ENCODE measurements at places on chromosomes 1 and 21. TPM values are rescaled to one million over a fixed set of nuclear protein-coding genes. Genes with fewer than 3 reads are reported as not detected.

DNA sequence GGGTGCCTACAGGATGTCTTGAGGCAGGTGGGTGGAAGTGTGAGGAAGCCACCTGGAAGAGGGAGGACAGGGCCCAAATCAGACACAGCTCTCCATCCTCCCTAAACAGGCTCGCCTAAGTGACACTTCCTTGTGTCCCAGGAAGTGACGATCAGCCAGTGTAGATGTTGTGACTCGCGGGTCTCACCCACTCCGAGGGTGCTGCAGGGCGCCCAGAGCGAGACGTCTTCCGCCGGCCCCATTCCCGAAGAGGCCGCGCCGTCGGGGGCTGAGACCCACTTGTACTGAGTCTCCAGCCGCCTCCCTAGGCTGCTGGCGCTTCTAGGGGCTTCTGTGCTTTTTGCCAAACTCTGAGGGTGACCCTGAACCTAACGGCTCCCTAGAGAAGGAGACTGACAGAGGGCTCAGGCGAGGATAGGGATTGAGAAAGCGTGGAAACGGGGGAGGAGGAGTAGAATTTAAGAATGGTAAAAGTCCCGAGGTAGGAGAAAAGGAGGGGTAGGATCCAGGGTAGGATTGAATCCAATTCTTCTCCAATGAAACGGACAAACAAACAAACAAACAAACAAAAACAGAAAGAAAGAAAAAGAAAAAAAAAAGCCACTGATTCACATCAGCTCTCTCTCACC is 543 bp upstream of the MARK1 start:
- DNase-seq, result no peak

- no peak for DNase-seq
Observed at GRCh38 chr1:112264010-112264409, 132.0 kb upstream of the CTTNBP2NL start.

DNA sequence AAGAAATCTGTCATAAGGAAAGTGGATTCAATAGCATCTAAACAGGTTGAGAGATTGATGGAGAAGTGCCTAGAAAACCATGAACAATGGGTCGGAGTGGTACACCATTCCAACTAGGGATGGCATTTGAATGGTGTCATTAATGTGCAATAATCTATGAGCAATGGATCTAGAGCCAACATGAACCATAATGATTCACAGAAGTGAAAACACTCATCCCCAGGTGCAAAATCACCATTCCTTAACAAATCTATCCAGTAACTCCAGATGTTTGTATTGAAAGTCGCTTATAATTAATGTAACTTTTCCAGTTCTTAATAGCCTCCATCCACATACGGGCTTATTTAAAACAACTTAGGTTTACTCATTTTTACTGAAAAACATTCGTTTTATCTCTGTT is 201.3 kb upstream of the ADGRL4 start:
- DNase-seq, result no peak

DNA sequence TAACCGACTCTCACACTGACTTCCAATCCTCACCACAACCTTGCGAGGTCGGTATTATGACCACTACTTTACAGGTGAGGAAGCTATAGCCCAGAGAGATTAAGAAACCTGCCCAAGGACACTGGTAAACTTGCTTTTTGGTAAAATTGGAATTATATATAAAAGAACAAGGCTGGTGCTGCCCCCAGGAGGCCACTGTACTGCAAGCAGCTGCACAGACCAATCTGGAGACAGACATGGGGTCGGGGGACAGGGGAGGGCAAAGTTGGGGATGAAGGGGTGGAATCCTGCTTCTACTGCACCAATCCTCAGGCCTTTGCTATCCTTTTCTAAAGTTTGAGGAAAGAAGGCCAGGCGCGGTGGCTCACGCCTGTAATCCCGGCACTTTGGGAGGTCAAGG is 280.8 kb downstream of the SPATA17 start:
- peak; percentile 31 for DNase-seq

GRCh38 chr1:168121401-168122011 is 15.2 kb downstream of the GPR161 start:
- peak; percentile 86 for DNase-seq

DNA sequence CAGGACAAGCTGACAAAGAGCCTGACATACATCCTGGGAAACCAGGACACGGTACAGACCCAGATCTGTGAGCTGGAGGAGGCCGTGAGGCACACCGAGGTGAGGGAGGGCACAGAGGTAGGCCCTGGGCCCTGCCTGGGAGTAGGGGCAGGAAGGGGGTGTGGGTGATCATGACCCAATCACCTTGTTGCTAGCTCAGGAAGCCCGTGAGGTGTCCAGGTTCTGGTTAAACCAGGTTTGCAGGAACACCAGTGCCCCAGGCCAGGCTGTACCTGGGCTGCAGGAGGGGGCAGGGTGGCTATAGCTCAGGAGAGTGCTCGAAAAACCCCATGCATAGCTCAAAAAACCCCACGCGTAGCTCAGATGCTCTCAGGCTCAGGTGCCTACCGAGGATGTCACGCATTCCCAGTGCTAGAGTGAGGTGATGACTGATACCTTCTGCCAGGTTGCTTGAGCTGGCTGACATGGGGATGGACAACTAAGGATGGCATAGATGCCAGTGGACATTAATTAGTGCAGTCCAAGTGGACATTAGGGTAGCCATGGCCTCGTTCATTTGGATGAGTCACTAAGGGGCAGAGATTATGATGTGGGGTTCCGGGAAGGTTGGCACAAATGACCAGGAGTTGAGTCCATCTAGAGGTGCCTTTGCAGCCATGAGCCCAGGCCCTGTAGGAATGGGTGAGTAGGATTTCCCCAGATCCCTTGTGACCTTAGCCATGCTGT is 3.7 kb downstream of the TRIM46 start:
- DNase-seq, result no peak

GRCh38 chr21:9008636-9009035 is 1512.7 kb upstream of the TPTE start:
- no peak for DNase-seq

DNA sequence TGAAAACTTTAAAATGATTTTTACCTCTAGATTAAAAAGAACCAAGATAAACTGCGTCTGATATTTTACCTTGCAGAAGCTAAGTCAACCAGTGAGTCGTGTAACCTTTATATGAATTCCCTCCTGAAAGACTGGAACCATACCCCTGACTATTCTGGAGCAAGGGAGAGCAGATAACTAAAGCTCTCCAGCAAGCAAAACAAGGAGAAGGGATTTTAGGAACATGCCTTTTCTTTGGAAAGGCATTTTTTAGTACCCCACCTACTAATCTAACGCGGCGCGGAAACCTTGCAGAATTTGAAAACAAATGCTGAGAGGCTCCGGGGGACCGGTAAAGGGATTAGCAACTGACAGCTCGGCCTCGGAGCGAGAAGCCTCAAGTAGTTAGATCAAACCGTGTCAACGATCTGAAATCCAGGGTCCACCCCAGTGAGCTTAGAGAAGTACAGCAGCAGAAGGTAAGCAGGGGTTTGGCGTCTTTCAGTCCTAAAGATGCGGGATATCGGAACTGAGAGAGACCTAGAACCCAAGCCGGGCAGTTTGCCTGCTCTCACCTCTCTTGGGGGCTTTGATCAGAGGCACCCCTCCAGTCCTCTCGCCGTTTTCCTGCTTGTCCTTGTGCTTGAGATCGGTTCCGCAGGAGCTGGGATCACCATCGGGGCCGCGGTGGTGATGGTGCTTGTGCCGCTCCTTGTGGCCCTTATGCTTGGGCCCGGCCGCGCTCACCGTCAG is 954 bp downstream of the RSBN1 start:
- DNase-seq, result peak; percentile 7

DNA sequence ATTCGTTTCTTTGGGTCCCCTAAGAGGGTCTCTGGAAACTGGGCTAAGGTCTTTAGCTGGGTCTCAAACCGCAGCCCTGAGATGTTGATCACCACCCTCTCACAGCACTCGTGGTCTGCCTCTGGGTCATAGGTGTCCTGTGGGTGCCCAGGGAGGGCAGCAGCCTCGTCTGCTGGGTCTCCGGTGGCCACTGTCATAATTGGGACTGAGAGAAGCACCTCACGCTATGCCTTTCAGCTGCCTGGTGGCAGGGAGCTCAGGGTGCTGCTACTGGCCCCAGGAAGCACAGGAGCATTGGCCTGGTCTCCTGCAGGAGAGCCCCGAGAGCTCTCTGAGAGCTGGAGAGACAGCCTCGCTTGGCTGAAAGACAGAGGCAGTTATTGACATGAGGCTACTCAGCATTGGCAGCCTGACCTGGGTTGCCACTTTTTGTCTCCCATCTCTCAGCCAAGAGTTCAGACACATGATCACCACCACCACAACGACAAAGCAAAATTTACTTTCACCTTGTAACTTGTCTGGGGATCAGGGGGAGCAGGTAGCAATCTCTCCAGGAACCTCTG is 1.5 kb downstream of the KCNA2 start:
- no peak for DNase-seq

GRCh38 chr1:67162954-67163353 is 3.3 kb upstream of the IL23R start:
- DNase-seq, result peak; percentile 53

- no peak for DNase-seq
Observed at GRCh38 chr21:38041493-38041892, 125.2 kb upstream of the KCNJ6 start.

GRCh38 chr21:15557925-15558324 is 171.9 kb upstream of the USP25 start:
- no peak for DNase-seq

- DNase-seq, result no peak
Observed at GRCh38 chr1:185821612-185822385, 87.6 kb downstream of the HMCN1 start.

DNA sequence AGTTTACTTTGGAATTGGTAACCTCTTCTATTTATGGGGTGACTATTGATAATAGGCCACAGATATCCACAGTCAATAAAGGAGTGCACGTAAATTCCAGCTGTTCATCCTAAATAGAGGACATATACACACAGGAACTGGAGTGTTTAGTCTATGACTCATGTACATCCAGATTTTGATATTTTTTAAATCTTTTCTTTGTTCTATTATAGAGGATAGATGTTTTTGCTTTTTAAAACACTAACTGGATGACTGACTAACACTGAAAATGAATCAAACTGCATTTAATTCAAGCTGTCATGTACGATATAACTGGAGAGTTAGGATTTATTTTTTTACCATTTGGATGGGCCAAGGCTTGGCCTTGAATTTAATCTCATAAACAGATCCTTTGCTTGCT is 45.9 kb downstream of the RGL1 start:
- no peak for DNase-seq

DNA sequence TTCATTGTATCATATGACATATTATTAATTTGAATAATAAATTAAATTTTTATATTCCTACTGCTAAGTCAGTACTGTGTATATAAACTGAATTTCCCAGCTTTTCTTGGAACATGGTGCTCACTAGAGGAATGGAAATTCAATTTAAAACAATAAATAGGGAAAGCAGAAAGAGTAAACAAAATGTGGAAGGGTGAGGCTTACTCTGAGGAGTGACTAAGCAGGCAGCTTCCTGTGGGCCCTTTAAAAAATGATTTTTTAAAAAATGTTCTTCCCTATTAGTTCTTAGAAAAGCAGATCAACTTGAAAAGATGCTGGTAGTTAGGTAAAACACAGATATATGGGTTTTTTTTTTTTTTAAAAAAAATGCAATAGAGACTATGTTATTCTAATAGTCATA is 49.5 kb upstream of the S1PR1 start:
- DNase-seq, result no peak

DNA sequence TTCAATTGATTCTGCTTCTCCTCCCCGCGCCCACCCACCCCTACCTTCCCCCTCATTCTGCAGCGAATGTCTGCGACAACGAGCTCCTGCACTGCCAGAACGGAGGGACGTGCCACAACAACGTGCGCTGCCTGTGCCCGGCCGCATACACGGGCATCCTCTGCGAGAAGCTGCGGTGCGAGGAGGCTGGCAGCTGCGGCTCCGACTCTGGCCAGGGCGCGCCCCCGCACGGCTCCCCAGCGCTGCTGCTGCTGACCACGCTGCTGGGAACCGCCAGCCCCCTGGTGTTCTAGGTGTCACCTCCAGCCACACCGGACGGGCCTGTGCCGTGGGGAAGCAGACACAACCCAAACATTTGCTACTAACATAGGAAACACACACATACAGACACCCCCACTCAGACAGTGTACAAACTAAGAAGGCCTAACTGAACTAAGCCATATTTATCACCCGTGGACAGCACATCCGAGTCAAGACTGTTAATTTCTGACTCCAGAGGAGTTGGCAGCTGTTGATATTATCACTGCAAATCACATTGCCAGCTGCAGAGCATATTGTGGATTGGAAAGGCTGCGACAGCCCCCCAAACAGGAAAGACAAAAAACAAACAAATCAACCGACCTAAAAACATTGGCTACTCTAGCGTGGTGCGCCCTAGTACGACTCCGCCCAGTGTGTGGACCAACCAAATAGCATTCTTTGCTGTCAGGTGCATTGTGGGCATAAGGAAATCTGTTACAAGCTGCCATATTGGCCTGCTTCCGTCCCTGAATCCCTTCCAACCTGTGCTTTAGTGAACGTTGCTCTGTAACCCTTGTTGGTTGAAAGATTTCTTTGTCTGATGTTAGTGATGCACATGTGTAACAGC is 339.9 kb downstream of the NTNG1 start:
- DNase-seq, result no peak

- no peak for DNase-seq
Observed at GRCh38 chr1:151613282-151613780, 1.5 kb downstream of the SNX27 start.

DNA sequence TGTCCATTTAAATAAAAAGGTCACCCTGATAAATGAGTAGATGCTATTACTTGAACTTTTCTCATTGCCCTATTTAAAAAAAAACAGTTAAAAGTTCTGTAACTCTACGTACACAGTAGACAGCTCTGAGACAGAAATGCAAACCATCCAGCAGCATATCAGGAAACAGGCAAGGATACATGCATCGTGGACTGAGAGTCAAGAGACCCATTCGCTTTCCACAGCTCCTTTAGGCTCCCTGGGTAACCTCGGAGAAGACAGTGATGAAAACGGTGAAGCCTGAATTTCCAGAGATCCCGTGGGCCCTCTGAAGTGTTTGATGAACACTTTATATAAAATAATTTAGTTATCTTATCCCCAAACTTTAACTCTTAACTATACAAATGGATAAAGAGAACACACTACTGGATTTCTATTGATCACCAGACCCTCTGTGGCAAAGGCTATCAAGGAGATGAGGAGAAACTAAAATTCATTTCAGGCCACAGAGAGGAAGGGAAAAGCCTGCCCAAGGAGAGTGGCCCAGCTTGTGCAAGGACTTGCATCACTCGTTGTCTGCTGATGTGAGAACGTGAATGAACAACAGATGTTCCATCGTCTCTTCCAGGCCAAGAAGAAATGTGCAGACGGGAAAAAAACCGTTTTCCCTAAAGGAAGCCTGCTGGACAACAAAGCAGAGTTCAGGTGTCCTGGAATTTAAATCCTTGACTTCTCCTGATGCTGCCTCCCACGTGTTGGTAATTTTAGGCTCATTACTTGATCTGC is 131.0 kb downstream of the TGFBR3 start:
- no peak for DNase-seq

RXRG gene
- total RNA-seq, result 0.47 TPM

CHD5 gene
- 0.07 TPM for total RNA-seq

IKBKE gene
- 12.9 TPM for total RNA-seq

AMY2A gene
- total RNA-seq, result not detected

SKI gene
- 7.7 TPM for total RNA-seq

OMA1 gene
- total RNA-seq, result 24.3 TPM

WDR26 gene
- 33.5 TPM for total RNA-seq

SORT1 gene
- total RNA-seq, result 0.46 TPM

SELP gene
- not detected for total RNA-seq

KCNK2 gene
- total RNA-seq, result 2.8 TPM

ASH1L gene
- total RNA-seq, result 10.2 TPM
